BJ (cell line): ENCODE measurements at places on chromosomes 11 and 22.

DNA sequence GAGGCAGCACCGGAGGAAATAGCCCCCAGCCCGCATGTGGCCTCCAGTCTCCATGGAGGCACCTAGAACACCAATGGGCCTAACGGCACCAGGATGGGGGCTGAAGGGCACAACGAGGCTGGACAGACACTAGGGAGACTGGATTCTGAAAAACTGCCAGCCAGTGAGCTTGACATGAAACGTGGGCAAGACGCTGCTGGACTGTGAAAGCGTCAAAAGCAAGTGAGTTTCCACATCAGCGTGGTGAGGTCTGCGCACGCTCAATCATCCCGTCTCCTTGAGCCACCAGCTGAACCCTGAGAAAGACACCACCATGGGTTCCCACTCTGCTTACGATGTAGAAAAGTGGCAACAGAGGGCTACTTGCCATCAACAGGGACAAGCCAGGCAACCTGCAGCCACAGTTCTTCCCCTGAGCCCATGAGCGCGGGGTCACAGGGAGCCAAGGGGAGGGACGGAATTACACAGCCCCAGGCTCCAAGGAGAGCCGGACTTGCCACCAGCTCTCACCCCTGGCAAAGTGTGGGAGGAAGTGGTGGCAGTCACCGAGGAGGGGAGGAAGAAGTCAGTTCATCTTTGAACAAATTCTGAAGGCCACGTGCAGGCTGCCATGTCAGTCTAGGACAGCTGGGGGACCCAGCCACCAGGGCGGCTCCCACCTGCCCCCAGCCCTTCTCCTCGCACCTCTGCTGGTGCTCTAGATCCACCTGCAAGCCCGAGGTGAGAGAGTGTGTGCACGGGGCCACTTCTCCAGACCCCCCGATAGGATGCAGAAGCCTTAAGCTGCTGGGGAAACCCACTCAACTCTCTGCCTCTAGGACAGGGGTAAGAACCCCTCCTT is 131.1 kb downstream of the MPPED1 start:
- DNase-seq = no peak

DNA sequence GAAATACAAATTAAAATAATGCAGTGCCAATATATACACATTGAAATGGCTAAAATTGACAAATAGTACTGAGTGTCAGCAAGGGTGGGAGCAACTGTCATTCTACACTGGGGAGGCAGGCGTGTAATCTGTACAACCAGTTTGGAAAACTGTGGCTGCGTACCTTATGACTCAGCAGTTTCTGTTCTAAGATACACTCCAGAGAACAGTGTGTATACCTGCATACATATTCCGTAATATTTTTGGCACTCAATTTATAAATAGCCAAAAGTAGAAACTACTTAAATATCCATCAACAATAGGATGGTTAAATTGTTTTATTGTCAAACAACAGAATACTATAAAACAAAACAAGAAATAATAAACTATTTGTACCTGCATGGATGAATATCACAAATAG is 57.6 kb downstream of the RNF169 start:
- no peak for DNase-seq

GRCh38 chr11:81497202-81497804 is 1236.4 kb downstream of the FAM181B start:
- no peak for DNase-seq

DNA sequence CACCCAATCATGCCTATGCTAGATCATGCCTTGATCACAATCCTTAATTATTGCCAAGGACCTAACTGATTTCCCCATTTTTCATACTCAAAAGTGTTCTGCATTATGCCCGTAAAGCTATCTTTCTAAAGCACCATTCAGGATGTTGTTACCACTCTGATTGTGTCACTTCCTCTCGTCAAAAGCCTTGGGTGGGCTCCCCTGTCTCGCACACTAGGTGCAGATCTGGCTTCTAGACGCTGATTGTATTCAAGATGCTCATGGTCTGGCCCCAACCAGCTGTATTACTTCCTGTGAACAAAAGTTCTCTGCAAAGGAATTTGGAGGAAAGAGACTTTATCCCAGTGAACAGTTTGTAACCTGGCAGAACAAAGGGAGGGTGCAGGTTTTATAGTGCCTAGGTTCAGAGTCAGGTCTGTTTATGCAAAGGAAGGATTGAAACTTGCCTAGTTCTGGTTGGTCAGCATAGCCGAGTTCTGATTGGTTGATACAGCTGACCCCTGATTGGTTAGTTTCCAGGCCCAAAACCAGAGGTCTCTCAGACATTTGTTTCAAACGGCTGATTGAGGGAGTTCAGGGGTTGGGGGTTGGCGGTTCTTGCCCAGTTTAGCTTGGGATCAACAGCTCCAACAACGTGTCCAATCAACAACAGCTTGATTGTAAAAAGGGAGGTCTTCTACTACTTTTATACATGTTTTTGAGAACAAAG is 25.4 kb downstream of the ATG13 start:
- no peak for DNase-seq

- no peak for DNase-seq
These were observed 266.5 kb downstream of the TENM4 start for GRCh38 chr11:79174045-79175008.

- peak; percentile 31 for DNase-seq
These were observed at the start of gene CENATAC for GRCh38 chr11:118997627-118998387. CENATAC (plus strand) TSS chr11:118998138; CDS start chr11:118998198, 60 bp downstream.

- no peak for DNase-seq
These were observed 144.7 kb downstream of the TENM4 start for GRCh38 chr11:79296141-79296540.

GRCh38 chr11:93348930-93349329 is 18.4 kb downstream of the DEUP1 start:
- no peak for DNase-seq

DNA sequence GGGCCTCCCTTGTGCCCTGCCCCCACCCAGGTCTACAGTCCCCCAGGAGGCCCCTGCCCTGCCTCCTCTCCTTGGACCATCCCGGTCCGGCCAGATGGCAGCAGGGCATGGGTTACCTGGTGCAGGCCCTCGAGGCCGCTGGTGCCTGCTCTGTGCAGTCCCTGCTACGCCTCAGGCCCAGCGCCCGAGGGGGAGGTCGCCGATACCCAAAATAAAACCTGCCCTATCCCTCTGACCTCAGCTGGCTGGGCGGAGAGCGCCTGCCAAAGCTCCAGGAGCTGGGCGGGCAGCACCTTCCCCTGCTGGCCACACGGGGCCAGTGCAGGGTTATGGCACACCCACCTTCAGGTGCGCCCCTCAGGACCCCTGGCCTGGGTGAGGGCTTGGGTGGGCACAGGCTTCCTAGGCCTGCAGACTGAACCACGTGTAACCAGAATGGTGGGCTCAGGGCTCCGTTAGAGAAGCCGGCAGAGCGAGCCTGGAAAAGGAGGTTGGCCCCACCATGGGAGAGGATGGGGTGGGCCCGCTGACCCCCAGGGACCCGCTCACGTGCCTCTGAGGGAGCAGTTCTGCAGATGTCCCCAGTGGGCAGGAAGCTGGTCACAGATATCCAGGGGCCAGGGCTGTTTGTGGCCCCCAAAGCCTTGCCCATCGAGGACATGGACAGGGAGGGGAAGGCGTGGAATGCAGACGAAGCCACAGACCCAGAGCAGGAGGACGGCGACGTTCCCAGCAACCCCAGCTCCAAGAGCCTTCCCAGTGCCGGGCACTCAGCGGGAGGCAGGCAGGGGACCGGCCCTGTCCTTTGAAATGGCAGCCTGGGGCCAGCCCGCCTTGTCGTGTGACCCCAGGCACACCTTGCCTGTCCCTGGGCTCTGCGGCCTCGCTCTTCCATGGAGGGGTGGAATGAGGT is 1.7 kb upstream of the TNNT3 start:
- no peak for DNase-seq

- no peak for DNase-seq
These were observed 76.9 kb upstream of the CTSC start for GRCh38 chr11:88414385-88414861.
